ENCODE measurements at places on chromosomes 2 and 18. TPM values are rescaled to one million over a fixed set of nuclear protein-coding genes. Genes with fewer than 3 reads are reported as not detected.

GRCh38 chr2:20050104-20050645 is 1.3 kb downstream of the LAPTM4A start:
- peak overlapping the region; percentile 81 for H3K27ac ChIP-seq
- no peaks in the 10 kb centered on the region for H3K4me1 ChIP-seq
- H3K4me3 ChIP-seq: peak overlapping the region; percentile 97
- H3K27me3 ChIP-seq: no peaks in the 10 kb centered on the region
- no peaks in the 10 kb centered on the region for H3K36me3 ChIP-seq
- no peak for DNase-seq

- H3K4me3 ChIP-seq: peak overlapping the region; percentile 42
- H3K27me3 ChIP-seq: no peaks in the 10 kb centered on the region
- no peaks in the 10 kb centered on the region for H3K36me3 ChIP-seq
Measured at GRCh38 chr2:215684448-215685237, 248.8 kb upstream of the FN1 start.

Gene FAM124B
- 1.2 TPM for total RNA-seq

DNA sequence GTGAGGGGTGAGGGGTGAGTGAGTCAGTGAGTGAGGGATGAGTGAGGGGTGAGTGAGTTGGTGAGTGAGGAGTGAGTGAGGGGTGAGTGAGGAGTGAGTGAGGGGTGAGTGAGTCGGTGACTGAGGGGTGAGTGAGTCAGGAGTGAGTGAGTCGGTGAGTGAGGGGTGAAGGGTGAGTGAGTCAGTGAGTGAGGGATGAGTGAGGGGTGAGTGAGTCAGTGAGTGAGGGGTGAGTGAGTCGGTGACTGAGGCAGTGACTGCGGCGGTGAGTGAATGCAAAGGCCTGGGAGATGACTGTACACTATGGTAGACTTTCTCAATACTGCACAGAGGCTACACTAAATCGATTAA is 16.6 kb downstream of the THAP4 start:
- no peak overlapping the region for H3K4me3 ChIP-seq
- peaks cover 28% of the 10 kb centered on the region for H3K36me3 ChIP-seq

DNA sequence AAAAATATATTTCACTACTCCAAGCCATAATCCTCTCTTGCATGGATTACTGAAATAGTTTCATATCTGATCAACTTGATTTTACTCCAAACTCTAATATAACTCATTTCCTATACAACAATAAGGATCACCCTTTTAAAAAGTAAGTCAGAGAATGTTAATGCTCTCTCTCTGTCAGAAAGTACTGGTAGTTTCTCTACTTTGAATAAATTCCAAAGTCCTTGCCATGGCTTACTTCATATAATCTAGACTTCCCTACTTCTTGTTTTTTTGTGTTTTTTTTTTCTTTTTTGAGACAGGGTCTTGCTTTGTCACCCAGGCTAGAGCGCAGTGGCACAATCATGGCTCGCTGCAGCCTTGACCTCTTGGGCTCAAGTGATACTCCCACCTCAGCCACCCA is 36.2 kb downstream of the MAP3K2 start:
- H3K36me3 ChIP-seq: no peaks in the 10 kb centered on the region
- DNase-seq: no peak
- no peaks in the 10 kb centered on the region for H3K4me1 ChIP-seq
- no peaks in the 10 kb centered on the region for H3K27me3 ChIP-seq
- H3K4me3 ChIP-seq: no peak overlapping the region

DNA sequence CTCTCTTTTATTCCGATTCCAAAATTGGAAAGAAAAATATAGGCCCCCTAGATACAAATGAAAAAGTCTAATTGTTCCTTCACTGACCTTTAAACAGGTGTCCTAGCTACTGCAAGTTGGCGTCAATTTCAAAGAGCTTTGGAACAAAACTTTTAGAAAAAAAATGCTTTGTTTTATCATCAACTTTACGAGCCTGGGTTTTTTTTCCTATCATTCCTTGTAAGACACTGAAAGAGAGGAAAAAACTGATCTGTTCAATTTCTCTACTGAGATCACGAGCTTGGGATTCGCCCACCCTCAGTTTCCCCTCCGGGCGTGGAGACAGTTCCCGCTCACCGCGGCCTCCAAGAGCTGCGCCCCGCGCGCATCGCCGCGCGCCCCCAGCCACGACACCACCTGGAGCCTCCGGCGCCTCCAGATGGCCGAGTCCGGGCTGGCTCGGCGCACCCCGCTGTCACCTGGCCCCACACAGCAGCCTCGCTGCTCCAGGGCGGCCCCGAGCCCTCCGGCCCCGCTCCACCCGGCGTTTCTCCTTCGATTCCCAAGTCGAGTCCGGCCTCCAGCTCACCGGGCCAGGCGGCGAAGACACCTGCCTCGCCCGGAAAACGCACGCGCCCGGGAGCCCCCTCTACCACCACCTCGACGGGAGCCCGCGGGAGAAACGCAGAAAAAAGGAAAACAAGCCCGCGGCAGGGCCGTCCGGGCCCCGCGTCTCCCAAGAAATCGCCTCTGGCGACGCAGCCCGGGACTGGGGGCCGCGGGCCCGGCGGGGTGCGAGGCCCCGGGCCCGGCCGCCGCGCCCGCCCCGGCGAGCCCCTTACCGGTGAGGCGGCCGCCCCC is 656 bp downstream of the TBC1D8 start:
- H3K36me3 ChIP-seq: no peaks in the 10 kb centered on the region
- H3K4me1 ChIP-seq: no peaks in the 10 kb centered on the region
- peaks cover 20% of the 10 kb centered on the region for H3K27me3 ChIP-seq
- no peak overlapping the region for H3K27ac ChIP-seq
- peak overlapping the region; percentile 78 for H3K4me3 ChIP-seq

DNA sequence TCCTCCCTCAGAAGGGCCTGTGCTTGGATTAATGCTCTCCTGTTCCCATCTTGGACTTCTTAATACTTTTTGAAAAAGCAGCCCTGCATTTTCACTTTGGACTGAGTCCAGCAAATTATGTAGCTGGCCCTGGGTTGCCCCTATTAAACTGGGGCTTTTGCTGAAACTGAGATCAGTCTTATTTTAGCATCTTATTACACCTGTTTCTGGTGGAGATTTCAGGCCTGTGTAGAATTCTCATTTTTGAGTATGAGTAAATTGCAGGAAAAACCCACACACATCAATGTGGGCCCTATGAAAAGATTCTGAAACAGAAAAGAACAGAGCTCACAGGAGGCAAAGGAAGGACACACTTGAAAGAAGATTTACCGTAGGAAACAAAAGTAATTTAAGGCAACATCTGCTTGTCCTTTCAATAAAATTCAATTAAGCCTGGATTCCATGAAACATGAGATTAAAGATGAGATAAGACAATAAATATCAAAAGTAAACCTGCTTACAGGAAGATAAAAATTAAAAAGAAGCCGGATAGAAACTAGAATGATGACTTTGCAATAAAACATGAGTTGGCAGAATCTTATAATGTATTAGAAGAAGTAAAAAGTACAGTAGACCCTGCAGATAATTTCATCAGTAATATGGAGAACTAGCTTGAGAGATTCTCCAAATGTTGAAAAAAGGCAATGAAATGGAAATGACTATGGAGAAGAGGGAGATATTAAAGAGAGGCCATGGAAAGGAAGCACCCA is 90.7 kb upstream of the GCFC2 start:
- H3K4me1 ChIP-seq: no peaks in the 10 kb centered on the region
- H3K27me3 ChIP-seq: no peaks in the 10 kb centered on the region
- H3K4me3 ChIP-seq: no peak overlapping the region
- H3K36me3 ChIP-seq: no peaks in the 10 kb centered on the region

GRCh38 chr2:61694312-61695274 is 156.4 kb upstream of the XPO1 start:
- no peaks in the 10 kb centered on the region for H3K36me3 ChIP-seq
- no peak overlapping the region for H3K27ac ChIP-seq
- DNase-seq: peak; percentile 98
- H3K4me1 ChIP-seq: no peaks in the 10 kb centered on the region
- H3K4me3 ChIP-seq: peak overlapping the region; percentile 77
- H3K27me3 ChIP-seq: no peaks in the 10 kb centered on the region
